ENCODE measurements at places on chromosomes 1 and 21.

DNA sequence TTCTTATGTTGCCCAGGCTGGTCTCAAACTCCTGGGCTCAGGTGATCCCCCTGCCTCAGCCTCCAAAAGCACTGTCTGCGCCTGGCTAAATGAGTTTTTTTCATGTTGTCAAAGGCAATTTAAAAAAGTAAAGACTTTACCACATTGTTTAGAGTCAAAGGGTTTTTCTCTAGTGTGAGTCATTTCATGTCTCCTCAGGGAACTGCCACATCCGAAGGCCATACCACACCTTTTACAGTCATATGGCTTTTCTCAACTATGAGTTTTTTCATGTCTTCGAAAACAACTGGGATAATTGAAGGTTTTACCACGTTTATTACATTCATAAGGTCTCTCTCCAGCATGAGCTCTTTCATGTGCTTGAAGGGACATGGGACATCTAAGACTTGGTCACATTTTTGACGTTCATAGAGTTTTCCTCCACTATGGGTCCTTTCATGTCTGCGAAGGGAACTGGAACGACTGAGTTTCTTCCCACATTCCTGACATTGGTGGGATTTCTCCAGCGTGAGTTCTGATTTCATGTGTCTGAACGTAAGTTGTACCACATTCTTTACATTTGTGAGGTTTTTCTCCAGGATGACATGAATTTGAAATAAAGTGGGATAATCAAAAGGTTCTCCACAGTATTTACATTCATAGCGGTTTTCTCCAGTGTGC lies 65.6 kb downstream of the UCHL5 start:
- DNase-seq: no peak

GRCh38 chr1:181185461-181185860 lies 97.0 kb downstream of the IER5 start:
- no peak for DNase-seq

GRCh38 chr1:30524840-30525617 lies 198.4 kb downstream of the MATN1 start:
- DNase-seq: no peak

DNA sequence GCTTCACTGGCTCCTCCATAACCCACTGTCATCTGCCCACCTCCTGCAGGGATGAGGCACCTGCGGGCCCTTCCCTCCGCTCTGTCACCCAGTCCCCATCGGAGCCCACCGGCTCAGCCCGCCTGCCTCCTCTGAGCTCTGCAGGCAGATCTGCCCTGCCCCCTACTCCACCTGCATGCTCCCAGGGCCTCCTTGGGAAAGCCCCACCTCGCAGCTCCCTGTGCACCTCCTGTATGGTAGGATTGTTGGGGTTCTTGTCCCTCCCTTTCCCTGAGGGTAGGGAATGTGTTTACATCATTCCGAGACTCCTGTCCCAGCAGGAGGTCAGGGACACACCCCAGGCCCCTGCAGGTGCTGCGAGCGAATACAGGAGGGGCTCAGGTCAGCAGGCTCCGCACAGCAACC lies 50.5 kb downstream of the SIK1 start:
- DNase-seq: no peak

- DNase-seq: no peak
Measured at GRCh38 chr1:182667848-182668505, 16.4 kb downstream of the RGS8 start.

GRCh38 chr21:33384841-33385331 lies 18.3 kb upstream of the IFNGR2 start:
- no peak for DNase-seq

DNA sequence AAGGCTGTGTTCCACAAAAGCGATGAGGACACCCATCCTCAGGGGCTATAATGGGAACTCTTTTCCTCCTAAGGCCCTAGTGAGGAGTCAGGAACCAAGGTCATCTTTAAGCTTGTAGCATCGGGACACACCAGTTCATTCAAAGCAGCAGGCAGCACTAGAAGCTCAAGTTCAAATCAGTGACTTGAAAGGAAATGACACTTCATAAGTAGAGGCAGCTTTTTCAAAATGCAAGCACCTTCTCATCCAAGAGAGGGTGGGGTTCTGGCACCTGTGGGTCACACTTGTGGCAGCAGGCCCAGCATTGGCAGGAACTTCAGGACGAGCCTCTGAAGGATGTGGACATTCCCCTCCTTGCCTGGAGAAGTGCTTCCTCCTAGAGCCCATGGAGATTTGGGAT lies 496.3 kb downstream of the KIF26B start:
- no peak for DNase-seq

GRCh38 chr1:8629241-8630091 lies 188.0 kb downstream of the RERE start:
- DNase-seq: no peak

DNA sequence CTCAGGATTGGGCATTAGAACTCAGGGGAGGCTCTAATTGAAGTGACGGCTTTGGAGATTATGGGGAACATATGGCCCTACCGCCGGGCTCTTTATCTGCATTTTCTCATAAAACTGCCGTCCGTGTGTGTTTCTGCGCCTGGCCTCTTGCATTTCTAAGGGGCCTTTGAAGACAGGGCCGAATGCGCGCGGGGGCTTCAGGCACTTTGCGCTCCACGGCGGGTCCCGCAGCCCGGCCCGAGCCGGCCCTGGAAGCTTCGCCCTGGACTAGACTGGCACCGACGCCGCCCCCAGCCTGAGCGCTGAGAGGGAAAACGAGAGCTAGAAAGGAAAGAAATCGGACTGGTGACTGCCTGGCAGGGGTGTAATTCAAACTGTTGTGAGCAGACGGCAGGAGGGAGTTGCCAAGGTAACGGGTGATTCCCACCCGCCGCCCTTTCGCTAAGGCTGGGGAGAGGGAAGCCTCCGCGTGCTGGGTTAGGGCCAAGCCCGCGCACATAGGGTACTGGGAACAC lies 120.7 kb downstream of the LMX1A start:
- DNase-seq: no peak

- DNase-seq: no peak
Measured at GRCh38 chr1:87330885-87331364, 2.2 kb downstream of the LMO4 start.

GRCh38 chr1:180494370-180494769 lies 8.0 kb downstream of the ACBD6 start:
- DNase-seq: no peak

DNA sequence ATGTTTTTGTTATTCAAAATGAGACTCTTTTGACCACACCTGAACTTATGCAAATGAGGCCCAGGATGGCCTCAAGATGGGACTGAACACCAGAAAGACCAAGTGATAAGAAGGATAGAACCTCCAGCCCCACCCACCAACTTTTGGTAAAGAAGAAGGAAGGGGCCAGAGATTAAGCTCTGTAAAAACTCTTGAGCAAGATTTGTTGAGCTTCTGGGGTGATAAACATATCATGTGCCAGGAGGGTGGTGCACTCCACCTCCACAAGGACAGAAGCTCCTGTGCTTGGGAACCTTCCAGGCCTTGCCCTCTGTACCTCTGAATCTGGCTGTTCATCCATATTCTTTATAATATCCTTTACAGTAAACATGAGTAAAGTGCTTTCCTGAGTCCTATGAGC lies 5.3 kb downstream of the RSPH1 start:
- no peak for DNase-seq

- no peak for DNase-seq
Measured at GRCh38 chr1:172254521-172255222, 165.8 kb upstream of the C1orf105 start.

- no peak for DNase-seq
Measured at GRCh38 chr1:183600634-183601033, 10.4 kb upstream of the NCF2 start.

DNA sequence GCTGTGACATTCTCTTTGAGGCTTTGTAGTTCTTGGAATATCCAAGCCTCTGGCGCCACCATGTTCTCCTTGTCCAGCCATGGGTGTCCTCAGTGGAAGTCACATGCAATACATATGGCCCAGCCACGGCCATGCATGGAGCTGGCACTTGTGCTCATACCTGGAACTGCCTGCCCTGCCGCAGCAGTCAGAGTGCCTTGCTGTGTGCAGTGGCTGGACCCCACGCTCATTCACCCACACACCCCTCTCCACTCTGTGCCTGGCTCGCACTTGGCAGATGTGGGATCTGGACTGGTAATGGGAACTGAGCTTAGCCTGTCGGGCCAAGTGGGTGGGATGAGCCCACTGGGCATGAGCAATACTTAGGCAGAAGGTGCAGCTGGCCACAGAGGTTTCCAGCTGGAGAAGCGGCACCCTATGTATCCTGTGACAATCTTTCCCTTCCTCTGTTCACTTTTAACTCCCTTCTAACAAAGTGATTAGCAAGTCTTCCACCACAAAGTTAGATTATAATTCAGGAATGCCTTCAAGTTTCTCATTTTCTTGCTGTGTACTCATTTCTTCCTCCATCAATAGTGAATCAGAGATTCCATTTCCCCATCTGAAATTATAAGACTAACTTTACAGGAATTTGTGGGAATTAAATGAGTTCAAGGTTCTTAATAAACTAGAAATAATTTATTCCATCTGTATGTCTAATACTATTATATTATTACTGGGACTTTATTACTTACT lies 351.6 kb upstream of the NCAM2 start:
- DNase-seq: no peak

- DNase-seq: no peak
Measured at GRCh38 chr21:14877581-14878228, 187.1 kb downstream of the NRIP1 start.

- DNase-seq: no peak
Measured at GRCh38 chr1:5983361-5984103, 8.7 kb downstream of the NPHP4 start.
